ENCODE measurements at places on chromosomes 1 and 21. TPM values are rescaled to one million over a fixed set of nuclear protein-coding genes. Genes with fewer than 3 reads are reported as not detected.

The MROH9 gene
- total RNA-seq = not detected

The CLEC20A gene
- not detected for total RNA-seq

The NVL gene
- total RNA-seq = 10.7 TPM

The SIKE1 gene
- 34.9 TPM for total RNA-seq

The LIN28A gene
- 0.15 TPM for total RNA-seq

The DENND2C gene
- 2.3 TPM for total RNA-seq

The EPHA10 gene
- total RNA-seq = 0.16 TPM

The ANGPTL3 gene
- total RNA-seq = not detected

The LRRC3 gene
- 1.4 TPM for total RNA-seq

The MFAP2 gene
- total RNA-seq = 9.6 TPM

The SPATA46 gene
- total RNA-seq = not detected

The GJA8 gene
- not detected for total RNA-seq

The MCOLN2 gene
- total RNA-seq = 0.62 TPM

The CDC20 gene
- 0.34 TPM for total RNA-seq

The KRTAP13-2 gene
- total RNA-seq = not detected

The ARHGEF16 gene
- total RNA-seq = 0.68 TPM

The SLC45A1 gene
- total RNA-seq = 2.2 TPM

The NOS1AP gene
- total RNA-seq = 2.8 TPM

The LINGO4 gene
- not detected for total RNA-seq

The RCSD1 gene
- 33.6 TPM for total RNA-seq

The PGBD5 gene
- total RNA-seq = 19.6 TPM

The SPRR1A gene
- not detected for total RNA-seq

The C1orf87 gene
- not detected for total RNA-seq

The GPR3 gene
- 1.7 TPM for total RNA-seq

The OPTC gene
- not detected for total RNA-seq

The C1orf53 gene
- 6.0 TPM for total RNA-seq

The BEST4 gene
- 0.31 TPM for total RNA-seq

The PCP4L1 gene
- total RNA-seq = 0.34 TPM

The FAM3B gene
- not detected for total RNA-seq

The S100A13 gene
- total RNA-seq = 197 TPM

The TNFAIP8L2 gene
- 5.3 TPM for total RNA-seq

The PLEKHA6 gene
- 19.8 TPM for total RNA-seq

The AGMAT gene
- total RNA-seq = not detected

The RGS13 gene
- 0.32 TPM for total RNA-seq

The PTGFR gene
- 7.9 TPM for total RNA-seq

The IL12RB2 gene
- 2.9 TPM for total RNA-seq

The UMODL1 gene
- not detected for total RNA-seq

The TCEA3 gene
- 32.9 TPM for total RNA-seq

The CFHR5 gene
- total RNA-seq = not detected

The AK2 gene
- 142 TPM for total RNA-seq

The NES gene
- total RNA-seq = 240 TPM

The TMIGD3 gene
- 2.0 TPM for total RNA-seq

The CAMSAP2 gene
- 32.1 TPM for total RNA-seq

The SPRR3 gene
- total RNA-seq = not detected

The OR2T33 gene
- not detected for total RNA-seq

All from left cardiac atrium (tissue), 4 donors.